Esophagus squamous epithelium (tissue), 5 donors: ENCODE measurements at places on chromosomes 1 and 21. TPM values are rescaled to one million over a fixed set of nuclear protein-coding genes. Genes with fewer than 3 reads are reported as not detected.

Gene SH2D2A
- 0.32 TPM for total RNA-seq

Gene SERBP1
- total RNA-seq, result 366 TPM

DNA sequence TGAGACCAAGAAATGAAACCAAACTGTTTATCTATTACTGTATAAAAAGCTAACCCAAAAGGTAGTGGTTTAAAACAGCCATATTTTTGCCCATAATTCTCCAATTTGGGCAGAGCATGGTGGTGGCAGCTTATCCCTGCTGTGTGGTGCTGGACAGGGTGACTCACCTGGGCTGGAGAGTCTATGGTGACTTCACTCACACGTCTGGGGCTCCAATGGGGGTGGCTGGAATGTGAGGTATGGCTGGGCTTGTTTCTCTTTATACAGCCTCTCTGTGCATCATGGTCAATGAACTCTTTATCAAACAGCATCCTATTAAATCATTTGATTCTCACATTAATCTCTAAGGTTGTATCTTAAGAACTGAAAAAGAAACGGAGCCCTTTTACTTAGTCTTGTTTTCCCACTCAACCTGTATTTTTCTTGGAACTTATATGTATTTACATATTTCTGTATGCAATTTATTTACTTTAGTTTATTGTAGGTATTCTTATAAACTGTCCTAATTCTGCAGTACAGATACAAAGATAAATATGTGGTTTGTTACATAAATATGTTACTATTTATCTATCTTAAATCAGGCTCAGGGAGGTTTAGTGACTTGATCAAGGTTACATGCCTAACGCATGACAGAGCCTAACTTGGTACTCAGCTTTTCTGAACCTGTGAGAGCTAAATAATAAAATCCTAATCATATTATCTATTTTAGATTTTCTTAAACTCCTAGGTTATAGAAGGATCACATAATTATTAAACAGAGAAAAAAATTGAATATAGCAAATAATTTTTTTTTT is 37.5 kb upstream of the WLS start:
- no peak for DNase-seq

DNA sequence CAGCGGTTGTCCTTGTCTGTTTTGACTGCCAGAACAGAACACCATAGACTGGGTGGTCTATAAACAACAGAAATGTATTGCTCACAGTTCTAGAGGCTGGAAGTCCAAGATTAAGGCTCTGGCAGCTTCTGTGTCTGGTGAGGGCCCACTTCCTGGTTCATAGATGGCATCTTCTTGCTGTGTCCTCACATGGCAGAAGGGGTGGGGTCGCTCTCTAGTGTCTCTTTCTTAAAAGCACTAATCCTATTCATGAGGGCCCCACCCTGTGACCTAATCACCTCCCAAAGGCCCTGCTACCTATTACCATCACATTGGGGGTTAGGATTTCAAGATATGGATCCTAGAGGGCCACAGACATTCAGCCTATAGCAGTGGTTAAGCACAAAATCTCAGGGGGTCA is 304.4 kb downstream of the NFIA start:
- no peak for DNase-seq

Gene LCE2A
- total RNA-seq, result not detected

- no peak for DNase-seq
Observed at GRCh38 chr1:64172458-64172983, 30.9 kb upstream of the UBE2U start.

Gene PLA2G2D
- not detected for total RNA-seq

Gene FALEC
- total RNA-seq, result not detected

DNA sequence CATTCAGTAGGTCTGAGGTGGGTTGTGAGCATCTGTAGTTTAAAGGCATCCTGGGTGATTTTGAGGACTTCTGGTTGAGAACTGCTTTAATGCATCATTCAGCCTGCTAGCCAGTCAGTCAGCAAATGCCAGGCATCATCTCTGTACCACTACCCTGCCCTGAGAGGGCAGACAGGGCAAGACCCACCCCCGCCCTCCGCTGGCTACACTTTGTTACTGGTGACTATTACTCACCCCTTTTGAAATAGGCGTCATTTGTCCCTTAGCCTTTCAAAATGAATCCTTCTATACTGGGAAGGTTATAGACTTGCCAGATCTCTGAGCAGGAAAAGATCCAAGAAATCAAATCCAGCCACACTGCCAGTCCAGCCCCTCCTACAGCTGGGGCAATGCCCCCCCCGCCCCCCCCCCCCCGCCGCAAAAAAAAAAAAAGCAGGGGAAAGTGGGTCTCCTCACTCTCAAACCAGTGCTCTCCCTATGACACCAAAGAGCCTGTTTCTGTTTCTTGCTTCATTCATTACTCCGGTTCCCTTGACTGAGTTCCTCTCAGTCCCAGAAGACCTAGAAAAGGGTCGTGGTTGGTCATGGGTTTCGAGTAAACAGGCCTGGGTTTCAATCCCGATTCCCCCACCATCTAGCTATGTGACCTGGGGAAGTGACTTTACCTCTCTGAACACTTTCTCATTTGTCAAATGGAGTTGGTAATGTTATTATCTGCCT is 4.4 kb downstream of the SELENON start:
- no peak for DNase-seq

- no peak for DNase-seq
Observed at GRCh38 chr1:116751621-116752020, 2.6 kb upstream of the CD2 start.

GRCh38 chr1:33548319-33548718 is 75.9 kb downstream of the ZSCAN20 start:
- no peak for DNase-seq

Gene ATAD3C
- 0.44 TPM for total RNA-seq

GRCh38 chr1:61102041-61102440 is 19.7 kb downstream of the NFIA start:
- no peak for DNase-seq

- DNase-seq, result no peak
Observed at GRCh38 chr1:31574749-31575368, 1.5 kb upstream of the TINAGL1 start.

GRCh38 chr1:5508669-5509330 is 483.4 kb downstream of the NPHP4 start:
- DNase-seq, result no peak

Gene MYBPH
- not detected for total RNA-seq

DNA sequence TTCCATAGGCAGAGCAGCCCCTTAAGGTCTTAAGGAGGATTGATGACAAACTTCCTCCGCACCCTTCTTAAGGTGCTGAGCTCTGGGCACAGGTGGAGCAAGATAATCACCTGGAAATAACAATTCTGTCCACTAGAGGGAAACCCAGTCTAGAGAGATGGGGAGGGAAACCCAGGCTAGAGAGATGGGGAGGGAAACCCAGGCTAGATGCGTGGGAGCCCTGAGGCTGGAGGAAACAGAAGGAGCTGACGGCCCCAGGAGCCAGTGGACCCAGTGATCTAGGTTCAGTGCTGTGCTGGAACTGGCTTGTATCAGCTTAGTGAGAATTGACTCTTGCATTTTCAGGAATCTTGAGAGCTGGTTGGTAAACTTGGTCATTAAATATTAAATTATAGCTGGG is 17.8 kb upstream of the MYCL start:
- no peak for DNase-seq

Gene CNR2
- not detected for total RNA-seq

Gene KCNJ9
- not detected for total RNA-seq

GRCh38 chr1:90201467-90202358 is 206.8 kb downstream of the ZNF326 start:
- no peak for DNase-seq

Gene AUNIP
- 2.5 TPM for total RNA-seq

Gene AKR1A1
- 164 TPM for total RNA-seq

GRCh38 chr1:169484101-169484500 is 1.6 kb downstream of the SLC19A2 start:
- no peak for DNase-seq

DNA sequence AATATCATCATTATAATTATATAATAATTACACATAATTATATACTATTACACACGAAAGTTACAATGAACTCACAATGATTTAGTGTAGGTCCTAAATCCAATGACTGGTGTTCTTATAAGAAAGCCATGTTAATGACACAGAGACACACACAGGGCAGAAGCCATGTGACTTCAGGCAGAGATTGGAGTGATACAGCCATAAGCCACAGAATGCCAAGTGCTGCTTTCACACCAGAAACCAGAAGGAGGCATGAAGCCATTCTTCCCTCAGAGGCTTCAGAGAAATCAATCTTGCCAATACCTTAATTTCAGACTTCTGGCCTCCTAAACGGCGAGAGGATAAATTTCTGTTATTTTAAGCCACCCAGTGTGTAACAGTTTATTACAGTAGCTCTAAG is 147.4 kb upstream of the KRTAP19-8 start:
- DNase-seq, result no peak

GRCh38 chr1:68233202-68233601 is 879 bp upstream of the WLS start:
- DNase-seq, result no peak
